ENCODE measurements at places on chromosomes 2 and 18.

DNA sequence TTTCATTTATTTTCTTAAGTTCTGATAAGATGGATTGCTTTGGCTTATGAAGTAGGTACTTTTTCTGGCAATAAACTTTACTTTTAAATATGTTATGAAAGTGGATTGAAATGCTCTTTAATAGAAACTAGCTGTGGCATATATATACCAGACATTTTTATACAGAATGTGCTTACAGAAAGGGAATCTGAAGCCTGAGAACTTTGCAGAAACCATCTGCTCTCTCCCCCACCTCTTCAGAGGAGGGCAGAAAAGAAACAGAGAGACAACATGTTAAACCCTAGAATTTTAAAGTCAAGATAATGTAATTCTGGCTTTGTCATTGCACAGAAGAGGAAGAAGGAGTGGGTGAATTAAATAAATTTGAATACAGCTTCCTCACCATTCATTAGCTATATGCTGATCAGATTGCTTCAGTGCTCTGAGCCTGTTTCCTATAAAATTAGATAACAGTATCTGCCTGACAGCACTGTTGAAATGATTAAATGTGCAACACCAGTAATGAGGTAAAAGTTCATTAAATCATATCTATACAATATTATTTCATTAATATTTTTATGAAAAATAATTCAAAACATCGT lies 247.3 kb downstream of the CNTNAP5 start:
- DNase-seq = no peak

DNA sequence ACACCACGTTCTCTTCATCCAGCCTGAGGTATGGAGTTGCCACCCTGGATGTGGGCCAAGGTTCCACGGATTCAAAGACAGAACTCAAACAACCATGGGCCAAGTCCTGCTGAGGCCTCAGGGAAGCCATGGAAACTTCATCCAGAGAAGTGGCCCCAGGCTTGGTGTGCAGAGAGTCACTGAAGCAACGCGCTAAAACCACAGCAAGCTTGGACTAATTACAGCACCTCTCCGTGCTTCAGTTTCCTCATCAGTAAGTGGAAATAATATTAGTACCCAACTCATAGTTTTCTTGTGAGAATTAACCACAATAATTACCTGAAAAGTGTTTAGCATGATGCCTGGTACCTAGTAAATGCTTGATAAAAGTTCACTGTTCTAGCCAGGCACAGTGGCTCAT lies 19.2 kb upstream of the AP1S3 start:
- no peak for DNase-seq

DNA sequence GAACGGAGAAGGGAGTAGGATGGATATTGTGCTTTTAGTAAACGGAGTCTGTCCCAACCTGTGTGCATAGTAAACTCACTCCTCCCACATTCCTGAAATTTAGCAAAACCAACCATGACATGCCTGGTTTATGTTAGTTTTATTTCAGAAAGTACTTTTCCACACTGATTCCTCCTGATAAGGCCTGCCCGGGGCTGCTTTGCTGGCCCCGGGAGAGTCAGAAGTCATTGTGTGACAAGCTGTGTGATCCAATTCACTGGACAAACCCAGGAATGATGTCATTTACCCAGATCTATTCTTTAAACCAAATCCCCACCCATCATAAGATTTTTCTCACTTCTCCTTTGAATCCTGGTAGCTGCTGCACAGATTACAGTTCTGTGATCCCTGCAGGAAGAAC lies 109.0 kb downstream of the SETBP1 start:
- peak; percentile 26 for DNase-seq

DNA sequence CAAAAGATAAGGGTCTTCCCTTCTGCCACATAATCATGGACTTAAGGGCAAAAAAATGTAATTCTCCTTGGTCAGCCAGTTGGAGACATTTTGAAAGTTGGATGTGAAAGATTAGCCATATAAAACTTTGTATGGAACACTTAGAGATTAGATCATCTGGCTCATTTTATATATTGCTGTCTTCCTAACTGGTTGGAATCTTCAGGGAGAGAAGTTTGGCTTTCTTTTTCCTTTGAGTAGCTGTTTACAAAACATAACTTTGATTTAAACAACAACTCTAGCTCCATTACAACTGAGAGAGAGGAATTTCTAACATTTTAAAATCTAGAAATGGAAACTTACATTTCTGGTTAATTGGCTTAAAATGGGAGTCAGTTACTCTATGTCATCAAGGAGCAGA lies 132.7 kb downstream of the RDH14 start:
- DNase-seq = no peak

GRCh38 chr2:27281855-27282559 lies at the start of gene TRIM54:
Gene TRIM54 (plus strand): TSS chr2:27282429. CDS start chr2:27282732, 303 bp downstream.
- no peak for DNase-seq

DNA sequence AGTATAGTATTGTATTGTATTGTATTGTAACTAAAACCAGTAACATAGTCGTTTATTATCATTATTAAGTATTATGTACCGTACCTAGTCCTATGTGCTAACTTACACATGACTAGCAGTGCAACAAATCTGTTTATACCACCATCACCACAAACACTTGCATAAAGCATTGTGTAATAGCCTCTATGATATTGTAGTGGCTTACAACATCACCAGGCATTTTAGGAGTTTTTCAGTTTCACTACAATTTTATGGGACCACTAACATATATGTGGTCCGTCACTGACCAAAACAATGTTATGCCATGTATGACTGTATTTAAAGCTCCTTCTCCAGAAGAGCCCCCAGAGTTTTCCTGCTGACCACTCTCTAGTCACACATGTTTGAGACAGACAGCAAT lies 306.2 kb downstream of the SETBP1 start:
- DNase-seq = no peak

DNA sequence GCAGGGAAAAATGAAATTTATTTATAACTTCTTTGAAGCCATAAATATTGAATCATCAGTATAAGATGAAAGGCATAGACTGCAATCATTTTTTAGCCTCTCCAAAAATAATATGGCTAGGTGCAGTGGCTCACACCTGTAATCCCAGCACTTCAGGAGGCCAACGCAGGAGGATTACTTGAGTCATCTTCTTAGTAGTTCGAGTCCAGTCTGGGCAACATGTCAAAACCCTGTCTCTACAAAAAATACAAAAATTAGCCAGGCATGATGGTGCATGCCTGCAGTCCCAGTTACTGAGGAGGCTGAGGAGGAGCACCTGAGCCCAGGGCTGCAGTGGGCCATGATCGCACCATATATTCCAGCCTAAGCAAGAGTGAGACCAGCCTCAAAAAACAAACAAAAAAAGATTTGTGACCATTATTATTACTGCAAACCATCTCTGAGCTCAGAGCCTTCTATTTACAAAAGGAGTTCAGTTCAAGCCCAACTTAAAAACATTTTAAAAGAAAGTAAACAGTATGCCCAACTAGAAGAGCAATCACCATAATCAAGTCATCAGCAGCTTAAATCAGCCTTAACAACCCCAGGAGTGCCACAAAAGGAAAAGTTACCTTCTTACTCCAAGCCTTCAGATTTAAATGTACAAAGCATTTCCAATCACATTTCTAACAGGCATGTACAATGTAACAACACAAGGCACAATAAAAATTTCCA lies 37.5 kb downstream of the KCNG3 start:
- no peak for DNase-seq

- no peak for DNase-seq
Measured at GRCh38 chr2:7373156-7373555, 455.9 kb downstream of the RNF144A start.

- DNase-seq = no peak
Measured at GRCh38 chr2:54840559-54841468, 117.4 kb downstream of the EML6 start.

GRCh38 chr2:237097326-237097910 lies 11.7 kb downstream of the COPS8 start:
- no peak for DNase-seq

GRCh38 chr2:108988796-108989713 lies at the start of gene EDAR:
Gene EDAR (minus strand): TSS chr2:108989220. CDS start chr2:108931014, 58,206 bp downstream.
- DNase-seq = no peak

DNA sequence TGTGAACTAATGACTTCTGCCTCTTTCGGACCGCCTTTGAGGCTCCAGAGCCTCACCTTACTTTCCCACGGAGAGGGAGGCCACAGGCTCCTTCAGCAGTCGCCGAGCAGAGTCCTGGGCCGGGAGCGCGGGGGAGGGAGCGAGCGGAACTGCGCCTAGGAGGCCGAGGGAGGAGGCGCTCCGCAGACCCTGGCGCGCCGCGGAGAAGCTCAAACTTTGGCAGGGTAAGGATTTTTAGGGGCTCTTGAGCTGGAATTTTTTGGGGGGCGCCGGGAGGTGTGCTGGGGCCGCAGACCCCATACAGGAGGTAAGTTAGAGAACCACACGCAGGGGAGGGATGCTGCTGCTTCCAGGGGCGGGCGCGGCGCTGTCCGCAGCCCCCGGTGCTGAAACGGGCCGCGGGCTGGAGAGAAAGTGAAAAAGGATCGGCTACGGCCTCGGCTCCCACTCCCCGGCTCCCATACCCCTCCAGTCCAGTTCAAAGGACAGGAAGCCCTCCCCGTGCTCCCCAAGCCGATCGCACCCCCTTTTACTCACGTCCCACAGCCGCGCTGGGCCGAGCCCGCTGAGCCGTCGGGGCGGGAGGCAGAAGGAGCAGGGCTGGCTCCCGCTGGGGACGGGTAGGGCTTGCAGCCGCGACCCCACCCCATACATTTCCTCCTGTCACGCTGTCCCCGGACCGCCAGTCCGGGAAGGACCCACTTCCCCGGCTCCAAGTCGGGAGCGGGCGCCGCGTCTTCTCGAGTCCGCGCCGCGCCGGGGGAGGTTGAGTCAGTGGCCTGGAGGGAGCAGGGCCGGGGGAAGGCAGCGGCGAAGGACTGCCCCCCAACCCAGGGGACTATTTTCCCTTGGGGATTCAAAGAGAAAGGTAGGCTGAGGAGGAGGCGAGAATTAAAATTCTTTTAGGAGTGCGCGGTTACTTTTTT lies at the start of gene CNGA3:
Gene CNGA3, plus strand, starts transcription at position 146 of the 926 bp plus-strand sequence. CDS start 23,520 bp downstream, outside the sequence.
- peak; percentile 24 for DNase-seq

- no peak for DNase-seq
Measured at GRCh38 chr2:119638685-119639554, 40.1 kb upstream of the TMEM177 start.

DNA sequence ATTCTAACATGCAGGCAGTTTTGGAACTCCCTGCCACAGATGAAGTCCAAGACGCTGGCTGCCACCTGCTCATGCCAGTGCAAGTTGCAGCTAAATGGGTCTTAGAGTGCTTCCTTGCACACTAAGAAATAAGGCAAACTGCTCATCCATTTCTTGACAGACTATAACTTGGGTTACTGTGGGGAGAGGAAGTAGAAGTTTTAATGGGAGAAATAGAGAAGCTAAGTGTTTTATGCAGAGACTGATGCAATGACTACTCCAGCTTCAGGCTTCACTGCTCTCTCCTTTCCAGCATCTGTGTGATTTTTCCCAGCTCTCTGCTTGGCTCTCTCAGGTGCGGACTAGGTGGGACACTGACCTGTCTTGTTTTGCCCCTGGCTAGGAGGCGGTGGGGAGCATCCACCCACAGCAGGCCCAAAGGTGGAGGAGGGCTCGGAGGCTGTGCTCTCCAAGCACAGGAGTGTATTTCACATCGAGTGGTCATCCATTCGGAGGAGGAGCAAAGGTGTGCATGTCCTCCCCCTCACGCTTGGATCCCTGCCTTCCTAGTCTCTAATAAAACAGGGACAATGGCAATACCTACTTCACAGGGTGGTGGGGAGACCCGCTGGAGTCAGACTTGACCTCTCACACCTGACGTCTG lies 48.2 kb downstream of the SLC14A2 start:
- DNase-seq = no peak

DNA sequence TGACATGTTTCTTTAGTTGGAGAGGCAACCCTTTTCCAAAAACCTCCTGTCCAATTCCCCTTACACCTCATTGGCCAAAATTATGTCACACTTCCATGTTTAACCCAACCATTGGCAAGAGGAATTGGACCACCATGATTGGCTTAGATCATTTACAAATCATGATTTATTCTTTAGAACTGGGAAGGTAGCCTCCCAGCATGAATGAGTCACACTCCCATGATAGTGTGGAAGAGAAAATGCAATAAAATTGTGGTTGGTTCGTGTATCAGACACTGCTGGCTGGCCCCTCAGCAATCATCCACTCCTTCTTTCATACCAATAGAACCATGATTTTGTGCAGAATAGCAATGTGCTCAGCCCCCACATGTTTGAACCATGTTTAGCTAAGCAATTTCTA lies 156.6 kb upstream of the ACVR2A start:
- DNase-seq = no peak

GRCh38 chr2:17479875-17480274 lies 38.4 kb downstream of the RAD51AP2 start:
- peak; percentile 50 for DNase-seq

DNA sequence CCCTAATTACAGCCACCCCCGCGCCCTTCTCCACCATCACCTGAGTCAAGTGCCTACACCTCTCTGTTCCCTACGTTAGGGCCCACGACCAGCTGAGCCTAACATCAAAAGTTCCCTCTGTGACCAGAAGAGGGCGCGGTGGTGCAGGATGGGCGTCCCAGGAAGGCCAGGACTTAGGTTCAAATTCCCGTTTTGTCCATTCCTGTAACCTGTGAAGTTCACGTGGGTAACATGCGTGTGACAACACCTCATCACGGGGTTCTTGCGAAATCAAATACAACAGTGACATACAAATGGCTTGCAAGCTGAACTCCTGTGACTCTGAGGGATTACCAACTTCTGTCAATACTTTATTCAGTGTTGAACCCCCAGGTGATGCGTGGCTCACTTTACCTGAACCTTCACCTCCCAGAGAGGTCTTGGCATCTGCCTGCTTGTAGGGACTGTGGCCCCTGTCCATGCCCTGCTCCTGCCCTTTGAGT lies 207.9 kb downstream of the ARL4C start:
- peak; percentile 35 for DNase-seq

DNA sequence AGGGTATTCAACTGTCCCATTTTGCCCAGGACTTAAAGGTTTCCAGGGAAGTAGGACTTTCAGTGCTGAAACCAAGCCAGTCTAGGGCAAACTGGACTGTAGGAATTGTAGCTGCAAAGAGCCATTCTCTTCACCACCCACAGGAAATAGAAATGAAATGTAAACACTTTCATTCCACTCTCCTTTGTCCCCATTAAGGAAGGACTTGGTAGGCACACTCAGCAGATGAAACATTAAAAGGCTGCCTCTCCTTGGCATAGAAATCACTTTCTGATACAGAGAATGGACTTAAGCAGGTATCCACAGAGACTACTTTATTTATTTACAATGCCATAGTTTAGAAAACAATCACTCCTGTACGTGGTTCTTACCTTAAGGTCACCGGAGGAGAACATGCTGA lies 102.9 kb upstream of the CCDC195 start:
- DNase-seq = no peak

- DNase-seq = peak; percentile 48
Measured at GRCh38 chr18:13268158-13269012, 49.8 kb downstream of the LDLRAD4 start.

DNA sequence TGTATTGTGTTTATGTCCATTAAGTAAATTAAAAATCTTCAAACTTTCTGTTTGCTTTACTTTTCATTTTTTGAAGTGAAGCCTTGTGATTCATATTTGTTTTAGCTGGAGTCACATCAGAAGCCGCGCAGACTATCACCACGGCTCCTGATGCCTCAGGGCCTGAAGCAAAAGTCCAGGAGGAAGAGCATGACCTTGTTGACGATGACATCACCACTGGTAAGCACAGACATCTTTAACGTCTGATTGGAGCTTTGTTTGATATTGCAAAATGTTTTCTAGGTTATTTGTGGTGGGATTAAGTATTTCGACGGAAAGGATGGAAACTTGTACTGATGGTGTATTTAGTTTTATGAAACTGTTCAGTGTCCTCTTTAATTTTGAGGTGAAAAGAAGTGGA lies 164.8 kb downstream of the WDR7 start:
- no peak for DNase-seq

Measured in fibroblast of skin of right quadriceps (primary cell).